ENCODE measurements at places on chromosomes 2 and 18.

- no peak for DNase-seq
Measured at GRCh38 chr18:62446511-62446910, 76.3 kb upstream of the ZCCHC2 start.

DNA sequence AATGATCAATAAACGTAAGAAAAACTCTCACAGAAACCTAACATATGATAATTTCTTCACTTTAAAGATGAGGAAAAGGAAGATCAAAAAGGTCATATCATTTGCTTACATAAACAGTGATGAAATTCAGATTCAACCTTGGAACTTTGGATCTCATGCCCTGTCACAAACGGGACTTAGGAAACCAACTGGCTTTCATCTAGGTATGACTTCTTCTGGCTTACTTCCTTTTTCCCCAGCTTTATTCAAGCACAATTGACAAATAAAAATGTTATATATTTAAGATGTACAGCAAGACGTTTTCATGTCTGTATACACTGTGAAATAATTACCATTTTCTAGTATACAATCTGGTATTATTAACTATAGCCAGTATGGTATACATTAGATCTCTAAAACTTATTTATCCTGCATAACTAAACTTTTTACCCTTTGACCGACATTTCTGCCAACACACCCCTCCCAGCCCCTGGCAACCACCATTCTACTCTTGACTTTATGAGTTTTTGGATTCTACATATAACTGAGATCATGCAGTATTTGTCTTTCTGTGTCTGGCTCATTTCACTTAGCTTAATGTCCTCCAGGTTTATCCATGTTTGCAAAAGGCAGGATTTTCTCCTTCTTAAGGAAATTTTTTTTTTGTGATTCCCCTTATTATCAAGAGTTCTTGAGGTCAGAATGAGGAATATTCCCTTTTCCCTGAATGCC, 46.0 kb upstream of the COBLL1 start:
- no peak for DNase-seq

DNA sequence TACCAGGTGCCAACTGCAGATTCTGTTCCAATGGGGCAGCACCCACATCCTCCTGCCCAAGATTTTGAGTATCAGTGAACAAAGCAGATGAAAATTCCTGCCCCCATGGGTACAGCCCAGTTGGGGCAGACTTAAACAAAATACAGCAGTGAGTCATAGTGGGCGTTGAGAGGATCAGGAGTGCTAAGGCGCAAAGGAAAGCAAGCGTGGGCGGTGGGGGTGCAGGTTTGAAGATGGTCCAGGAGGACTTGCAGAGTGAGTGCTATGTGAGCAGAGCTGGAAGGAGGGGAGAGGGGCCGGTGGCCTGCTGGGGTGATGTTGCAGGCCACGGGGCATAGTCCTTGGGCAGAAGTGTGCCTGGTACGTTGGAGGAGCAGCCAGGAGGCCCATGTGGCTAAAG, 24.7 kb downstream of the STEAP3 start:
- DNase-seq = no peak

DNA sequence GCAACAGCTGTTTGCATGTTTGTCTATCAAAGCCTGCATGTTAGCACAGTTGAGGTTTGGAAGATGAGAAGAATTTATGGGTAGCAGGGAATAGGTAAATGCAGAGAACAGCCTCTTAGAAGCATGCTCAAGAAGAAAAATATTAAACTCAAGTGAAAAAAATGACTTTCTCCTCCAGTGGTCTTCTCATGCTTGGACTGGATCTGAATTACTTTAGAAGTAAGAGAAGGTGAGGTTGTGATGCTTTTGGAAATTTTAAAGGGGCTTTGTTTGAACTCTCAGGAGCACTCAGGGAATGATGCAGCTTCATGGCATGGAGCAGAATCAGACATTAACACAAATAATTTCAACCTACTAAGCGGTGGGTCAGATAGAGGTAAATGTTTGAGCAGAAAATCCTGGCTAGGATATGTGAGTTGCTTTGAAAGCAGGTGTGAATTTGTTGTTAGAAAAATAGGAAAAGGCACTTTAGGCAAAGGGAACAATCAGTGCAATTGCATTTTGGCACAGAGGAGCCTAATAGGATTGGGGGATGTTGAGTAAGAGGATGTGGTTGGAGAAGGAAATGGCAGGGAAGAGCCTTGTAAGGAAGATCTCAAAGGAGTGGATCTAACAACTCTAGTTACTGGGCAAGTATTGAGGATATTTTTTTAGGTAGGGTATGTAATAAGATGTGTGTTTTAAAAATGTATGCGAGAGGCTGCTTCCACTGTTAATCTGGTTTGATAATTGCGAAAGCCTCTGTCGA, 76.3 kb downstream of the DDX1 start:
- no peak for DNase-seq

Measured in cerebellar nuclear complex (tissue), 1 donor.